Activated T-helper 2 cell treated with anti-CD3 and anti-CD28 coated beads, Interferon-gamma antibody, Interleukin-2, Interleukin-4, amounts not matched to agents 10 μg/mL and 5 μg/mL and 100 μg/mL, durations not matched to agents 14 hours and 24 hours and 36 hours (primary cell): ENCODE measurements at places on chromosomes 7 and 10.

GRCh38 chr7:28815928-28816373 lies 142.2 kb downstream of the TRIL start:
- no peak overlapping the region for H3K27ac ChIP-seq
- H3K4me1 ChIP-seq: no peaks in the 10 kb centered on the region
- H3K4me3 ChIP-seq: no peak overlapping the region
- no peak for DNase-seq

- no peak for DNase-seq
- H3K36me3 ChIP-seq: no peaks in the 10 kb centered on the region
- H3K4me1 ChIP-seq: peaks cover 2% of the 10 kb centered on the region
- no peak overlapping the region for H3K4me3 ChIP-seq
Observed at GRCh38 chr10:31288962-31289361, 30.1 kb upstream of the ZEB1 start.

DNA sequence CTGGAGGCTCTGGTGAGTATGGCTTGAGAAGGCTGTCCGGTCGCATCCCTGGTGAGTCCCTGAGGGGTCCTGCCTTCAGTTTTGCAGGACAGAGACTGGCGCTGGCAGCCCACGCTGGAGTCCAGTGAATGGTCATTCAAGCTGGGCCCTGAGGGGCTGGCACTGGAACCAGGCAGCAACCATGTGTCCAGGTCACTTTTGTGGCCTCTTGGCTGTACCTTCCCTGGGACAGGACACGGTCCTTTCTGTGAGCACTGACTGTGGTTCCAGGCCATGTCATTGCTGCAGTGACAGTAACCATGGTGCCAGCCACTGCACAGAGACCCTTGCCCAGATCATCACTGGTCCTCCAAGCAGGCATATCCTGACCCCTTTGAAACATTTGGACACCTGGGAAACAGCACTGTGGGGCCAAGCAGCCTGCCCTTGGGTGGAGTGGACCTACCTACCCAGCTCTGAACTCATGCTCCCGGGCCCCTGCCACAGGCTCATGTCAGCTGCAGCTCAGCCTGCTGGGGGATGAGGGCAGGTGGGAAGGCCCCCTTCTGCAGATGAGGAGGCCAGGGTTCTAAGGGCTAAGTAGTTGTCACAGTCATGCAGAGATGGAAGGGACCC lies 72.1 kb downstream of the ADCY1 start:
- DNase-seq: no peak
- H3K27ac ChIP-seq: no peak overlapping the region
- H3K4me1 ChIP-seq: peaks cover 2% of the 10 kb centered on the region

DNA sequence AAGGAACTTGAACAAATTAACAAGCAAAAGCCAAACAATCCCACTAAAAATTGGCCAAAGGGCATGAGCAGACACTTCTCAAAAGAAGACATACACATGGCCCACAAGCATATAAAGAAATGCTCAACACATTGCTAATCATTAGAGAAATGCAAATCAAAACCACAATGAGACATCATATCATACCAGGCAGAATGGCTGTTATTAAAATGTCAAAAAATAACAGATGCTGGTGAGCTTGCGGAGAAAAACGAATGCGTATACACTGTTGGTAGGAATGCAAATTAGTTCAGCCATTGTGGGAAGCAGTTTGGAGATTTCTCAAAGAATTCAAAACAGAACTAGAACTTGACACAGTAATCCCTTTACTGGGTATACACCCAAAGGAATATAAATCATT lies 311.7 kb upstream of the HPS1 start:
- H3K4me1 ChIP-seq: no peaks in the 10 kb centered on the region
- H3K27ac ChIP-seq: no peak overlapping the region
- no peaks in the 10 kb centered on the region for H3K27me3 ChIP-seq
- no peak overlapping the region for H3K4me3 ChIP-seq
- no peaks in the 10 kb centered on the region for H3K36me3 ChIP-seq

DNA sequence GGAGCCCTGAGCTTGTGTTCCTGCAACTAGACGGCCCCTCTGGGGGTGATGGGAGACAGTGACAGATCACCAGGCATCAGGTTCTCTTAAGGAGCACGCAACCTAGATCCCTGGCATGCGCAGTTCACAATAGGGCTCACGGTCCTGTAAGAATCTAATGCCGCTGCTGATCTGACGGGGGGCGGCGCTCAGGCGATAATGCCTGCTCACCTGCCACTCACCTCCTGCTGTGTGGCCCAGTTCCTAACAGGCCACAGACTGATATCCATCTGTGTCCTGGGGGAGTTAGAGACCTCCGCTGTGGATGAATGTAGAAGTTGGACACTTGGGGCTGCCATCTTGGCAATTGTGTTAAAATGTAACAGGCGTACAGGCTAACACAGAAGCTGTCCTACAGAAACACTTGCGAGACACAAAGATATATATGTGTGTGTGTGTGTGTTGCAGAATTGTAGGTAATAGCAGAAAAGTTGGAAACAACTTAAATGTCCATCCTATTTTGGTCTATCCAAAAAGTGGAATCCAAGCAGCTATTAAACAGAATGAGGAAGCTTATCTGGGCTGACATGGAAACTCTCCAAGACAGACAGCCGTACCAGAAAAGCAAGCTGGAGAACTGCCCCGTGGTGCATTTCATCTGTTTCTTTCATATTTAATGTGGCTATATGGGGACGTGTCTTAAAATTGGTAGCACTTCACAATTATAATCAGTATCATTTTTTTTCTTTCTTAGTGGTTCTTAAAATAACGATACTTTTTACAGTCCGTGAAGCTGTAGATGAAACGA lies 82.8 kb downstream of the MKI67 start:
- DNase-seq: no peak
- peaks cover 19% of the 10 kb centered on the region for H3K4me1 ChIP-seq
- H3K4me3 ChIP-seq: no peak overlapping the region
- H3K36me3 ChIP-seq: no peaks in the 10 kb centered on the region

GRCh38 chr10:76318211-76318610 lies 886.8 kb downstream of the LRMDA start:
- DNase-seq: no peak
- H3K27me3 ChIP-seq: no peaks in the 10 kb centered on the region
- no peaks in the 10 kb centered on the region for H3K4me1 ChIP-seq
